ENCODE measurements at places on chromosomes 3 and 15. TPM values are rescaled to one million over a fixed set of nuclear protein-coding genes. Genes with fewer than 3 reads are reported as not detected.

DNA sequence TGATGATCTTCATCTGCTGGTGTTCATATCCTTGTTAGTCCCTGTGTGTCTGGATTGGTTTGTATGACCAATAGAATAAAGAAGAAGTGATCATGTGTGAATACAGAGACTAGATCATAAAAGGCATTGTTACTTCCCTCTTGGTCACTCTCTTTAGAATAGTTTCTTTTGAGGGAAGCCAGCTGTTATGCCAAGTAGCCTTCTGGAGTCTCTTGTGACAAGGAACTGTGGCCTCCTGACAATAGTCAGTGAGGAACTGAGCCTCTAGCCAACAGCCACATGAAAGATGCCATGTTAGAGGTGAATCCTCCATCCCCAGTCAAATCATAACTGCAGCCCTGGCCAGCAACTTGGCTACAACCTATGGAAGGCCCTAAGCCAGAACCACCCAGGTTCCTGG is 63.0 kb upstream of the SMAD3 start:
- DNase-seq: no peak

GRCh38 chr15:50355980-50356379 is 982 bp upstream of the GABPB1 start:
- DNase-seq: no peak

CCDC39 gene
- 2.8 TPM for total RNA-seq

FAM107A gene
- total RNA-seq: 837 TPM

CELSR3 gene
- 33.1 TPM for total RNA-seq

DNA sequence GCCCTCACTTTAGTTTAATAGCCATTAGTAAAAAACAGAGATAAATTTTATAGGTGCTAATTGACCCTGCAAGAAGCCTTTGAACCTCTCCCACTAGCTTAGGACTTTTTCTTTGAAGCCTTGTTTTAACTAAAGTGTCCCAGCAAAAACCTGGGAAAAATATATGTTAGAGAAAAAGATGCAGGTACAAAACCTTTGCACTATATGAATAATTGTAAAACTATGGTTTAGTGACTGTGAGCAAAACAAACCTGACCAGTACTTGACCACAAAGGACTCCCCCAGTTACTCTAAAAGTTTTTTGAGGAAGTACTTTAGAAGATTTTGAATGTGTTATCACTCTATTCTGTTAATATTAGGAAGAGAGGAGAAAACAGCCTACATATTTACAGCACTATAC is 123.3 kb upstream of the TP63 start:
- no peak for DNase-seq

HCLS1 gene
- 11.5 TPM for total RNA-seq
